Pulmonary artery endothelial cell (primary cell): ENCODE measurements at places on chromosomes 11 and 22. TPM values are rescaled to one million over a fixed set of nuclear protein-coding genes. Genes with fewer than 3 reads are reported as not detected.

Gene SUSD2
- total RNA-seq = 0.07 and 0.18 TPM in 2 replicates

Gene PGA5
- total RNA-seq = not detected in 2 replicates

Gene CDCA5
- total RNA-seq = 9.0 and 16.0 TPM in 2 replicates

Gene IRAG1
- 0.13 and 0.25 TPM in 2 replicates for total RNA-seq

Gene ART1
- not detected in 2 replicates for total RNA-seq

Gene SLC16A8
- 0.20 and 0.21 TPM in 2 replicates for total RNA-seq

Gene SLC7A4
- total RNA-seq = not detected in 2 replicates

Gene GRAMD1B
- 2.8 and 4.5 TPM in 2 replicates for total RNA-seq

Gene LRRC56
- total RNA-seq = 0.40 and 0.46 TPM in 2 replicates

Gene OR52A1
- total RNA-seq = not detected in 2 replicates

Gene NLRP6
- not detected in 2 replicates for total RNA-seq
